ENCODE measurements at places on chromosomes 7 and 10.

- no peak for DNase-seq
Observed at GRCh38 chr10:128902031-128902710, 564.9 kb upstream of the MGMT start.

- DNase-seq = no peak
Observed at GRCh38 chr10:104258209-104258608, 3.5 kb downstream of the GSTO1 start.

DNA sequence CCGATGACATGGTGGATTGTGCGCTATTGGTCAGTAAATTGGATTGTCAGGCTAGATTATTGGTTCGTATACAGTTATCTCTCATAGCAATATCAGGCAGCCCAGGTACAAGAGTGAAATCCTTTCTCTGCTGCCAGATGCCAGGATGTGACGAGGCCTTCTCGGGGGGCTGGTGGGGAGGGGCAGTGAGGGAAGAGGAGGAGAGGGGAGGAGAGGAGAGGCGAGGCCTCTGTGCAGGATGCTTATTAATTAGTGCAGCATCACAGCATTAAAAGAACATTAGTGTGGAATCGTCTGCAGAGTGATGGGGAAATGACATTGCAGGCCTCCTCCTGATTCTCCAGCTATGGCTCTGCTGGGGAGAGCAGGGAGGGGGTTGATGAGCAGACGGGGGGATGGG, 30.5 kb upstream of the SLF2 start:
- DNase-seq = no peak

DNA sequence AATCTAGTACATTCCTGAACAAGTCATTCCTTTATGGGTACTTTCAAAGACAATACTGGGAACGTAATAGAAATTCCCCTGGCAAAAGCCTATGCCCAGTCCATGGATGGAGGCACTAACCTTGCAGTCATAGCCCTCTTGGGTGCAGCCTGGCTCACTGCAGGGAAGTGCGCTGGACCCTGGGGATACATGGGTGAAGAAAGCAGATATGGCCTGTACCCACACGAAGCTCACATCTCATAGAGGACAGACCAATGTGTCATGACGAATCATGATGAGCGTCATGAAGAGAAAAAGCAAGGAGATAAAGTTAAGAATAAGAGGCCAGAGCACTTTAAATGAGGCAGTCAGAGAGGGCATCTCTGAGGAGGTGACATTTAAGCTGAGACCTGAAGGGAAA, 11.8 kb downstream of the PRLHR start:
- DNase-seq = no peak

GRCh38 chr7:44944821-44945220, 34.0 kb downstream of the MYO1G start:
- DNase-seq = no peak

DNA sequence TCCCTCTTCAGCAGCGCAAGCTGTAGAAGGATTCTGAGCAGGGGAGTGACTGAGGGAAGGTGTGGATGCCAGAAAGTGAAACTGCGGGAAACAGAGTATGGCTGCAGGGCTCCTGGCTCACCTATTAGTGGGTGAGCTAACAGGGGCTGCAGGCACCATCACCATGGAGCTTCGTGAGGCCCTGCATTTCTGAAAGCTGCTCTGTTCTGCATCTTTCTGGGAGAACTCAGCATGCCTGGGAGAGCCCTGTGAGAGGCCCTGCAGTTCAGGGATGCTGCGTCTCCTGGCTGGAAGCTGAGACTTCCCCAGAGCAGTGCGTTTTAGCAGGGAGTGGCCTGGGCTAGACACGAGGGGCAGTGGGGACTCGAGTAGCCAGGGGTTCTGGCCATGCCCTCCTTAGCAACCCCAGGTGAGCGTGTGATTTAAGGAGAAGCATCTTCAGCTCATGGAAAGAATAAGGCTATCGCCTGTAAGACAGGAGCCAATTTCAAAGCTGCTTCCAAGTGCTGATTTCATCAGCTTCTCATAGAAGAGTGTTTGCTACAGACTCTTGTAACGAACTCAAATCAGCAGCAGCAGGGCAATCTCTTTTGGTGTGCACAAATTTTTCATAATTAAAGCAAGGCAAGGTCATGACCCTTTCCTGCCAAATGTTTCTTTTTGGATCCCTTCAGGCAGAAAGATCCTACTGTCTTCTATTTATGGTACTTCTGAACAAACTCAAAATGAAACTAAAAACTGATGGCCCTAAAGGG, 293.6 kb upstream of the ZNF32 start:
- DNase-seq = no peak

DNA sequence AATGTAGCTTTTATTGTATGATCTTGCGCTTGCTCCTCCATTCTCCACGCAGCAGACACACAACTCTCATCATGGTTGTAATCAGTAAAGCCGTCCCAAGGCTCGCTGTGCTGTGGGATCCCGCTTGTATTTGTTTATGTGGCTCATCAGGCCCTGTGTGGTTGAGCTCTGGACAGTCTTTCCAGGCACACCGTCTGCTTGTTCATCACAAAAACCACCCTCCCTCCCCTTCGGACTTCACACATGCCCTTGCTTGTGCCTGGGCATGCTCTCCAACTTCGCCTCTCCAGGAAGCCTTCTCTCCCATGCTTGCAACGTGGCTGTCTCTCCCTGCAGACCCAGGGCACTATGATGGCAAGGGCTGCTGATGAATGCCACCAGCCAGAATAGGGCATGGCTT, 62.4 kb downstream of the HK1 start:
- no peak for DNase-seq

DNA sequence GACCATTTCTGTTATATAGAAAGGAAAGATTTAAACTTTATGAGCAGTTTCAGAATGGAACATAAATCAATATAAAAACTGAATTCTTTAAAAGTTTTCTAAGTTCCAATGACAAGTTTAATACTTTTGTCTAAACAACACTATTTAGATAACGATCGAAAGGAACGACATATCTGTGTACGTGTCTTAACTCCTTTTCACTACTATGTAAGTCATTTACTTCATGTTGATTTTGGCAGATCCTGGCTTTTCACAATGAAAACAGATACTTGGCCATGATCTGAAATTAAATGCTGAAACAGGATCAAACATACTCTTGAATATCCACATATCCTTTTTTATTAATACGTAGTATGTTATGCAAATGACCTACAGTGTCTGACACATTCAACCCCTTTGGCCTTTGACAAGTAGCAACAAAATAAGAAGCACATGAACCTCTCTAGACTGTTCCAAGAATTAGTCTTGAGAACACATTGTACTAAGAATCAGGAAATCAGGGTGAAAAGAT, 41.9 kb downstream of the RNLS start:
- no peak for DNase-seq
